ENCODE measurements at places on chromosomes 11 and 22.

DNA sequence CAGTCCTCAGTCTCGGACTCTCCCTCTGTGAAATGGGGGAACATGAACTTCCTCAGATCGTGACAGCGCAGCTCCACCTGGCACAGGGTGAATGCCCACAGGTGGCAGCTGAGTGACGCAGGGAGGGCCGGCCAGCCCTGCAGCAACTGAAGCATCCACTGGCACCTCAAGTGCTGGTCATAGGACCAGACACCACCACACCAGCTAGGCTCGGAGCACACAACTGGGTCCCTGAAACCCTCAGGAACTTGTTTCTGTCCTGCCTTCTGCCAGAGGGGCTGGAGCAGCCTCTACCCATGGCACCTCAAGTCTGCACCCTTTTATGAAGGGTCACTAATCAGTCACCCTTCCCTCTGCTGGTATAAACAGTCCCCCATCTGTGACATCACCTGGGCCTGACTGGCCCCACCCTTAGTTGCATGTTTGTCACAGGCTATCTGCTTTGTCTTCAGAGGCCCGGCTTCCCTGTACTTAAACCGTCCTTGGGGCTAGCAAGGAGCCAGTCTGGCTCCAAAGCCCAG lies 7.4 kb upstream of the CDC42BPG start:
- no peak for DNase-seq

DNA sequence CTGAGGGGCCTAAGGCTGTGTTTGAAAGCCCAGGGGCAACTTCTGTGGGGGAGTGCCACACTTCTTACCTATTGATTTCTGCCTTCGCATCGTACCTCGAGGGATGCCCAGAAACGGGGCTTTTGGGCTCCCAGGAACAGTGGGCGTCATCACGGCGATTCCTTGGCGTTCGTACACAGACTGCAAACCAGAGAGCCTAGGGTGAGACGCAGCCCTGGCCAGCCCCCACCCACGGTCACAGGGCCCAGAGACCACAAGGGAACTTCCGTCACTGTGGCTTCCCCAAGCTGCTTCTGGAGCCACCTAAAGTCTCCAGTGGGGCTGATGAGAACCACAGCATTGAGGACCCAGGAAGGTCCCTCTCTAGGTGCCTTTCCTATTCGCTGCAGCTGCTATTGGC lies 91.9 kb downstream of the CTTN start:
- DNase-seq = no peak

DNA sequence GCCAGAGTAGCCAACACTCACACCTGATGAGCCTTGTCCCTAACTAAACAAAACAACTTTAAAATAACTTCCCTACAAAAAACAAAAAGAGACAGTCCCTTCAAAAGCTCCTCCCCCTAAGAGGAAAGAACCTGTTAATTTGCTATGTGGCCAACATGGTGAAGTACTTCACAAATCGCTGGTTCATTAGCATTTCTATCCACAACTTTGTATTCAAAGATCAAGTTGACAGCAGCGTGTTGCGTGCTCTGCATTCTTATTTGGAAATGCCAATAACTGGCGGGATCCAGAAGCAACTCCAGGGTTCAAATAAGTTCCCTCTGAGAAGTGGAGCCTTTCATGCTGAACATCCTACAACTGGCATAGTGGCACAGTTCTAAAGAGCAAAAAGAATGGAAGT lies 48.6 kb downstream of the CADM1 start:
- no peak for DNase-seq

- DNase-seq = no peak
Measured at GRCh38 chr11:64241491-64242374, 838 bp downstream of the FKBP2 start.

DNA sequence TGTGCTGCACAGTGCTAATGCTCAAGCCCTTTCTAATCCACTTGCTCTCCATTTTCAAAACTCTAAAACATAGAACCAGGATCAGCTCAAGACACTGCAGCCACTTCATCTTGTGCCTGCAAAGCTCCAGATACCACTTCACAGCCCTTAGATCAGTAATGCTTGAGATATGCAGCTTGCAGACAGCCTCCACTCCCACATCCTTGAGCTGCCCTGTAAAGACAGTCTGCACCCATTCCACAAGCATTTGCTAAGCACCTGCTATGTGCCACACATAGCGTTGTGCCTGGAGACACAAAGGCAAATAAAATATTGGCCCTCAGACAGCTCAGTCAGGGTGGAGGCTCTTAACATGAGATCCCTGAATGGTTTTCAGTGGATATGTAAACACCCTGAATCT lies 192.5 kb upstream of the SNX19 start:
- DNase-seq = no peak

GRCh38 chr11:30147293-30147692 lies 83.5 kb upstream of the FSHB start:
- DNase-seq = no peak

DNA sequence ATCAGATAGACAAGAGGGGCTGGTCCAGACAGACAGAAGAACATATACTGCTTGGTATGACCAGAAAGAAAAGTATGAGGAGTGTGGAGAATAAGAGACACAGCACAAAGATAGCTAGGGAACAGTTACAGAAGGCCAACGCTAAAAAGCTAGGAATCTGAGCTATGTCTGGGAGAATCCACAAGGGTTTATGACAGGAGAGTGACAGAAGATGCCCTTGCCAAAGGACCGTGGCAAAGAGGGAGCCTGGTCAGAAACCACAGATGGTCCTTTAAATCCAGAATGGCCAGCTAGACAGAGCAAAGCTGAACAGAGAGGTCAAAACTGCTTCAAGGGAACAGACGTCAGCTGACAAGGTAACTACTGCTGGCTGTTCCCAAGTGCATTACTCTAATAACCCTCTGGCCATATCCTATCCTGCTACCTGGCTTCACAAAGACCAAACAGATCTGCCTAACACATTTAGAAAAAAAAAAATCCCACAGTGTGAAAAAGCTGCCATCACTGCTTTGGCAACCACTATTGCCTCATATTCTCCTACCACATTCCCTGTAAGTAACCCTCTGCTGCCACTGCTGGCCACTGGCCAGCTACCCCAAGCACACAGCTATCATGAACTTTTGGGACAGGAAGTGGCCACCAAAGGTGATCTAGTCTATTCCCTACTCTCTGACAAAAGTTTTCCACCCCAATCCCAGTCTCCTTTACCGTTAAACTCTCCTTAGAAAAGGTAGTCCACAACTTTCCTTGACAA lies 7.3 kb downstream of the SERGEF start:
- no peak for DNase-seq

DNA sequence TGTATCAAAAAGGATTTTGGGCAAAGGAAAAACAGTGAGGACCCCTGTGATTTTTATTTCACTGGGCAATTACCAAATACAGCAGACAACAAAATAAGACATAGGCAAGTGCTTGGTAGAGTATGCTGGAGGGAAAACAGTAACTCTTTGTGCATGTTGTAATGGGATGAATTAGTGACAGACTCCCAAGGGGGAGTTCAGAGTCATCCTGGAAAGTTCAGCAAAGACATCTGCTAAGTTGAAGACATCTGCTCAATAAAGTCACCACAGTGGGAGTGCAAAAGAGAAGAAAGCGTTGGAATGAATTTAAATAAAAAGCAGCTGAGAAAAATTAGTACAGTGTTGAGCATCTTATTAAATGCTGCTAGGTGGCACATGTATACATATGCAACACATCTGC lies 378.8 kb upstream of the ISX start:
- no peak for DNase-seq

DNA sequence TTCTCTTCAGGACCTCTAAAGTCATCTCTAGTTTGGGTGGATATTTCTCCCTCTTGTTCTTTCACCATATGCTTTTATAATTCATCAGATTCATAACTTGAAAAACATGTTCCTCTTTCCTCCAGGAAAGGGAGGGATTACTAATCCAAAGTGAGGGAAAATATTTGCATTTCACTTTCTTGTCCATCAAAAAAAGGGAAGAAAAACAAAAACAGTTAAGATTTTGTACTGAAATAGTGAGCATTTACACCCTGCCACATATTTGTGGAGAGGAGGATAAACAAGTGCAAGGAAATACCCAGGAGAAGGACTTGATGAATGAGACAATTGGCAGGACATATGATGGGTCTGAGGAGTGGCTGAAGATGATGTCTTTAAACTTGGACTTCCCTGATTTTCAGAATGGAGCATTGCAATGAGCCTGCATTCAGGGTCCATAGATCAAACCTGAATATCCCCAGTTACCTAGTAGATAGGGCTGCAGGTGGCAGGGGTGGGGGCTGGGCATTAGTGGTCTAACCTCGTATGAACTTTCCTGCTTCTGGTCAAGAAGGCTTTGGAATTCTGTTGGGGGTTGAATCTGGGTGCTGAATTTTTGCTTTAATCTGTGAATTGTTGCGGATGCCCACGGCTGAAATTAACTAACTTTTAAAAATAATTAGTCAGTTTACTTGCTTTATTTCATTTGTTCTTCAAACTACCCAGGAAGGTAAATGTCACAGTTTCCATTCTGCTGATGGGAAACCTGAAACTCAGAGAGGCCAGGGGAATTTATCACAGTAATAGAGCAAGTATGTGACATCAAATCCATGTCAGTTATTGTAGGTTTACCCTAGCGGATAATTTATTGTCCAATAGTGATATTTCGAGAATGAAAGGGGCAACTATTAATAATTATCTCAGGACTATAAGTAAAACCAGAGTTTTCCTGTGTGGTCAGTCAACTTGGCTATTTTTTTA lies 36.9 kb upstream of the TMEM123 start:
- DNase-seq = no peak

GRCh38 chr11:43937434-43938411 lies 4.7 kb upstream of the C11orf96 start:
- no peak for DNase-seq

- DNase-seq = no peak
Measured at GRCh38 chr11:47916361-47916841, 64.0 kb upstream of the PTPRJ start.

- no peak for DNase-seq
Measured at GRCh38 chr11:79088967-79089366, 351.9 kb downstream of the TENM4 start.

DNA sequence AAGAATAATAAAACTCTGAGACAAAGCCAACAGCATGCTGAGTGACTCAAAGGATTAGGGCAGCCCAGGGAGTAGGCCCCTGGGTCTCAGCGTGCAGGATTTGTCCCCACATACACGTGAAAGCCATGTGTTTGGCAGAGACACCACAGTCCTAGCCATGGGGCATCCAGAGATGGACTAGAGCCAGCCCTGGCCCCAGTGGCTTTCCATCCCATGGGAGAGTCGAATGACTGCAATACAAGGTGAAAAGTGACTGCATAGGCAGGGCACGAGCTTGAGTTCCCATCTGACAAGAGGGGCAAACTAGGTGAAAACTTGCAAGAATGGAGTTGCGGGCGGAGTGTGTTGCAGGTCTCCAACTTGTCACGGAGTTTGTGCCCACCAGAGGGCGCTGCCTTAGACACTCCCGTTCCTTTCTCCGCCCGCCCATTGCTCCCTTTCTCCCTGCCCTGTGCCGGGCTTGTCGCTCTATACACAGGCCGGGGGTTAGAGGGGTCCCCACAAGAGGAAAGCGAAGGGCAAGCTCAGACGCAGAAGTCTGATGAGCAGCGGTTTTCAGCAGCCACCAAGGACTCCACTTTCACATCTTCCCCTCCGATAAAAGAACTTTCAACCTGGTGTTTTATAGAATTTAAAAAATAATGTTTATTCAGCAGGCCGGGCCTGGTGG lies 24.2 kb downstream of the TSKU start:
- DNase-seq = peak; percentile 40

DNA sequence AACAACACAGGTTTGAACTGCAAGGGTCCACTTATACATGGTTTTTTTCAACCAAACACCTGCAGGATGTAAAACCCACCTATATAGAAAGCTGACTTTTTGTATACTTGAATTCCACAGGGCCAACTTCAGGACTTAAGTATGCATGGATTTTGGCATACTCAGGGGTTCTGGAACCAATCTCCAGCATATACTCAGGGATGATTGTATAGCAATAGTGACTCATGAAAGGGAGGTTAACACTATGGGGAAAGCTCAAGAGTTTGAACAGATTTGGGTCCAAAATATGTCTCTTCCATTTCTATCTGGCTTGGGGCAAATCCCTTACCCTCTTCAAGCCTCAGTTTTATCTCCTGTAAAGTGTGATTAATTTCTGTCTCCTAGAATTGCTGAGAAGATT lies 94.9 kb downstream of the MICAL2 start:
- DNase-seq = no peak

DNA sequence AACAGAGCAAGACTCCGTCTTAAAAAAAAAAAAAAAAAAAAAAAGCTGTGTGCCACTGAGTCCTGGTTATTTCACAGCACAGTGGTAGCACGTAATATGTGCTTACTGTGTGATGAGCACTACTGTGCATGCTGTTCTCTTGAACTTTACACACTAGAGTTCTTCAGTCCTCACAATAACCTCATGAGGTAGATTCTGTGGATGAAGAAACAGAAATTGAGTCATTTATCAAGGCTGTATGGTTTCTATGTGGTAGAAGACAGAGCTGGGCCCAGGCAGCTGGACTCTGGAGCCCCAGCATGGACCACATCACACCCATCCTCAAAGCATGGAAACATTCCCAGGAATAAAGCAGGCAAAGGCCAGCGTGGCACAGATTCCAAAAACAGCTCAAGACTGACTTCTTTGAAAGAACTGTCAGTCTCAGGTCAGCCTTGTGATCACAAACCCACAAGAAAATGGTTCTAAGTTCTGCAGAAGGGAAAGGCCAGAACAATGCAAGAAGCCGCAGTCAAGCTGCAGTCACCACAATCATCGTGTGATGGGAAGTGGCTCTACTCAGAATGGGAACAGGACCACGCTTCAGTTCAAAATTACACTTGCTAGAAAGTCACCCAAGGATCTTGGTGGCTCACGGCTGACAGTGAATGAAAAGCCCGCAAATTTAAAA lies 49.5 kb downstream of the MICAL3 start:
- DNase-seq = peak; percentile 18

- no peak for DNase-seq
Measured at GRCh38 chr11:64736654-64737053, 7.3 kb downstream of the RASGRP2 start.

DNA sequence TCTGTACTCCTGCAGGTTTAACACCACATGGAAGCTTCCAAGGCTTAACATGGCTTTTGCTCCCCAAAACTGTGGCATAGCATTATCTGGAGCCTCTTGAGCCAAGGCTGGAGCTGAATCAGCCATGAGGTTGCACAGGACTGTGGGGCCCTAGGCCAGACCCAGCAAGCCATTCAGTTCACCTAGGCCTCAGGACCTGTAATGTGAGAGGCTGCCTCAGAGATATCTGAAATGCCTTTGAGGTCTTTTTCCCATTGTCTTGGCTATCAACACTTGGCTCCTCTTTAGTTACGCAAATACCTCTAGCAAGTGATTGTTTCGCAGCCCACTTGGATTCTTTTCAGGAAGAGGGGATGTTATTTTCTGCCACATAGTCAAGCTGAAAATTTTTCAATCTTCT lies 72.0 kb downstream of the VPREB1 start:
- DNase-seq = no peak

DNA sequence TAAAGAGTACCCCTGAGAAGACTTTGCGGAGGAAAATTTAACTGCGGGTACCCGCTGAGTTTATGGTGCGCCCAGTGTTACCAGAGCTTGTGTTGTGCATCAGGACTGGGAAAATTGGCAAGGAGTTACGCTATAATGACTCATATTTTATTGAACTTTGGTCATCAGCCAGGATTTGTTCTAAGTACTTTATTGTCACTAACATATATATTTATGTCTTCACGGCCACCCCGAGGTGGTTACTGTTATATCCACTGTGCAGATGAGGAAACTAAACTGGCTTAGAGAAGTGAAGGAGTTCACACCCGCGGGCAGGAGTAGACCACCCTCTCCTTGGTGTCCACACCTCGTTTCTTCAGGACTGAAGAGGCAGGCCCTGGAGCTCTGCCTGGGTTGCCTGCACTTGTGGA lies 667 bp downstream of the ACCS start:
- no peak for DNase-seq

GRCh38 chr11:66846671-66847091 lies 3.4 kb downstream of the RCE1 start:
- DNase-seq = no peak

- DNase-seq = no peak
Measured at GRCh38 chr11:32131321-32131720, 40.4 kb downstream of the RCN1 start.
